CD4-positive, alpha-beta T cell treated with Interleukin-10 for 1 hour (primary cell): ENCODE measurements at places on chromosomes 13 and 19.

DNA sequence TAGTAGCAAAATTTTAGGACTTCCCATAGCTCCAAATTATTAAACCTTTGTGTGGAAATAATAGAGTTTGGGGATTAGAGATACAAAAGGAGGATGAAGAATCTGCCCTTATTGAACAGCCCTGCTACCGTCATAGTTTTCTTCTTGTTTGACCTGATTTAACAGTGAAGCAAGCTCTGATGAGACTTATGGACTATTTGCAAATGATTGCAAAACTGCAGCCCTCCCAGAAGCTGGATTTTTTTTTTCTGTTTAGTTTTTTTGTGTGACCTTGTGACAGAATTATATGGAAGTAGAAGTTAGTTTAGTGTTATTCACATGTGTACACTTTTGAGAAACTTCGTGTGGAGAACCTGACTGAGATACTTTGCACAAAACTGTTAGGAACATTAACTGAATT is 267.8 kb downstream of the KCNRG start:
- no peak for DNase-seq

DNA sequence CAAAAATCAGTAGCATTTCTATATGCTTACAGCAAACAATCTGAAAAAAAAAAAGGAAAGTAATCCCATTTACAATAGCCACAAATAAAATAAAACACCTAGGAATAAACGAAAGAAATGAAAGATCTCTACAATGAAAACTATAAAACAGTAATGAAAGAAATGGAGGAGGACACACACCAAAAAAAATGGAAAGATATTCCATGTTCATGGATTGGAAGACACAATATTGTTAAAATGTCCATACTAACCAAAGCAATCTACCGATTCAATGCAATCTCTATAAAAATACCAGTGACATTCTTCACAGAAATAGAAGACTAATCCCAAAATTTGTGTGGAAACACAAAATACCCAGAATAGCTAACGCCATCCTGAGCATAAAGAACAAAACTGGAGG is 4.7 kb downstream of the FCGBP start:
- DNase-seq: no peak

- DNase-seq: no peak
These were observed 38.4 kb upstream of the RCBTB2 start for GRCh38 chr13:48571126-48571913.

- no peak for DNase-seq
These were observed 418.6 kb downstream of the OXGR1 start for GRCh38 chr13:96575423-96576320.

- peak; percentile 60 for DNase-seq
These were observed 3.5 kb downstream of the C19orf67 start for GRCh38 chr19:14081797-14082674.

DNA sequence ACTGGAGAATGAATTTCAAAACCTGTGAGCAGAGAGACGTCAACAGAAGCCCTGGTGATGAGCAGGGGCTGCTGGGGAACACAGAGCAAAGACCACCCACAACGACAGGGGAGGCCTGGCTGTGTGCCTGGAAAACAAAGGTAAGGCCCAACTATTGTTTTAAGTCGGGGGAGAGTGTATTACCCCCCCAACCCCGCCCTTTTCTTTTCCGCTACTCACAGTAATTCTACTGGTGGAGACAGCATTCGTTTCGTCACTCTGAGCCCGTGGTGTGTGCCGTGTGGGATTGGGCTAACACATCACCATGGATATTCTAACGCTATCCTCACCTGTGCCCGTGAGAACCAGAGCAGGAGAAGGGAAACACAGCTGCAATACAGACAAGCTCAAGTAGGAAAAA is 18.6 kb upstream of the ADPRHL1 start:
- no peak for DNase-seq

GRCh38 chr13:90552702-90553101 is 794.8 kb upstream of the MIR17HG start:
- no peak for DNase-seq

DNA sequence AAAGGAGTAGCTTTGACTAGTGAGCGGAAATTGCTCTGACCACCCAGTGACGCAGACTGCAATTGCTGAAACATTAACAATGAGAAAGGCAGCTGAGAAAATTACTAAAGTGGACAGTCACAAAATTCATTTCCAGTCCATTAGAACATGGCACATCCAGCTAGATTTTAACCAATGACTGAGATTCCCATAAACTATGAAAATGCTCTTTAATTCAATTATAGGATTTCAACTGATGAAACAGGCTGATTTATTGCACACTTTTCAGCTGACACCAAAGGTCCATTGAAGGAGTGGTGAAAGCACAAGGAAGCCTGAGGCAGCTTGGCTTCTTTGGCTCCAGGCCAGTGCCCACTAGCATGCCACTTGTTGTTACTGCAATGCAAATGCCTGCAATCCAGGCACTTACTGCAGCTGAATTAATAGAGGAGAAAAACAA is 933.4 kb downstream of the SLITRK6 start:
- no peak for DNase-seq

DNA sequence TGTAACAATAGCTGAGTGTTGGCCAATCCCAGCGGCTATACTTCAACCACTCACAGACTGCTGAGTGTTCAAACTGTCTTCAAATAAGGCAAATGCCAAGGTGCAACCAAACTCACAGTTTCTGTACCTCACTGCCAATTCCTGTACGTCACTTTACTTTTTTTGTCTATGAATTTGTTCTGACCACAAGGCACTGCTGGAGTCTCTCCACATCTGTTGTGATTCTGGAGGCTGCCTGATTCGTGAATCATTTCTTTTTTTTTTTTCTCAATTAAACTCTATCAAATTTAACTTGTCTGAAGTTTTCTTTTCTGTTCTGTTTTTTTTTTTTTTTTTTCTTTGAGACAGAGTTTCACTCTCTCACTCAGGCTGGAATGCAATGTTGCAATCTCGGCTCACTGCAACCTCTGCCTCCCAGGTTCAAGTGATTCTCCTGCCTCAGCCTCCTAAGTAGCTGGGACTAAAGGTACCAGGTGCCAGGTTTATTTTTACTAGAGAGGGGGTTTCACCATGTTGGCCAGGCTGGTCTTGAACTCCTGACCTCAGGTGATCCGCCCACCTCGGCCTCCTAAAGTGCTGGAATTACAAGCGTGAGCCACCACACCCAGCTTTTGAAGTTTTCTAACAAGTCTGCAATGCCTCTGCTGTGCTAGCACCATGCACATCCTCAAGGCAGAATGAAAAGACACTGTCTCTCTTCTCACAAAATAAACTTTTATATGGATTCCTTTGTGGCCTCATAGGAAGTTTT is 401.7 kb downstream of the IRS2 start:
- DNase-seq: no peak

GRCh38 chr19:40217027-40217810 is 965 bp downstream of the TTC9B start:
- no peak for DNase-seq

GRCh38 chr19:46287585-46287984 is 9.3 kb upstream of the HIF3A start:
- DNase-seq: no peak

GRCh38 chr19:8209462-8210378 is 550 bp downstream of the CERS4 start:
- DNase-seq: peak; percentile 89

DNA sequence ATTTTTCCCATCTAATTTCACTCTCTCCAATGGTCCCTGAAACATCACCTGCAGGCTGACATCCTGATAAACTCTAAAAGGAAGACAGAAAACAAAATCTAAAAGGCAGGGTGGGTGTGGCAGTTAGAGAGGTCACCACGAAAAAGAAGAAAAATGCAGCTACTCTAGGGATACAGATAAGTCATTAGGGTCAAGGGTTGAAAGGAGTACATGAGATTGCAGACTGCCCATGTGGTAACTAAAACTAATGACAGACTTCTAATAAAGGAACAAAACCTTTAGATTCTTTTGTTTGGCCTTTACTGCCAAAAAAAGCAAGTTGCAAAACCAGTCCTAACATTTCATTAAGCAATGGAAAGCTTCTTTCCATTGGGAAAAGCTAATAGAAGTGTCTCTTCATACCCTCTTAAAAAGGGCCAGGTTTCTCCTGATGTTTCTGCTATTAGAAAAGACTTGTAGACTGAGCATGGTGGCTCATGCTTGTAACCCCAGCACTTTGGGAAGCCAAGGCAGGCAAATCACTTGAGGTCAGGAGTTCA is 31.0 kb downstream of the THSD1 start:
- DNase-seq: no peak

DNA sequence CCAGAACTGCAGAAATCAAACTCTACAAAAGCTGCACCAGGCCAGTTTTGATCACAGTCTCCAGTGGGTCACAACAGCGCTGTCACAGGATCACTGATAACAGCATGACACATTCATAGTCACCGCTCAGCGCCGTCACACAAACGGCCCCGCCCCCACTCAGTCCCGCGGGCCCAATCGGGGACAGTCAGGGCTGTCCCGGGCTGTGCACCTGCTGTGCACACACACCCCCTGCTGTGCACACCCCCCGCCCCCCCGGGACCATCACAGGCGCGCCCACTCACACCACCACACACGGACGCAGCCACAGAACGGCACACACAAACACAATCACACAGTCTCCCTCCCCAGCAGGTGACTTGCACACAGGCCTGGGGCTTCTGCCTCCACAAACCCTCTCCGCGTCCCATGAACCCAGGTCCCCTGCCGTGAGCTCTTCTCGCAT is 435 bp upstream of the ZNF382 start:
- DNase-seq: peak; percentile 90

GRCh38 chr19:33236696-33237390 is 11.2 kb upstream of the SLC7A10 start:
- DNase-seq: no peak

DNA sequence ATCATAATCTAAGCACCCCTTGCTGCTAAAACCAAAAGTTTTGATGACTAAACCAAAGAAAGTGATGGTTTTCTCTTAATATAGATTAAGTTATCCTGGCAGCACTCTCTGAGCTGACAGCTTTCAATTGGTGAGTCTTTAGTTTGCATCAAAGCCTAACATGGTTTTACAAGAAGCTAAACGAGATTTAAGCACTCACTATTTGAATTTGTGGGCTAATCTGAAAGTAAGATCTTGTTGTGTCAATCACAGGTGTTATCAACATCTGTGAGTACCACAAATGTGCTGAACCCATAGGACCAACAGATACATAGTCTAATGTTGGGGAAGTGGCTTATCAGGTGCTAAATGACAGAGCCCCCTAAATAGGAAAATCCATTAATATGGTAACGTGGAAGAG is 223.9 kb downstream of the LHFPL6 start:
- DNase-seq: no peak

- no peak for DNase-seq
These were observed 221.2 kb downstream of the DCLK1 start for GRCh38 chr13:35909837-35910540.

DNA sequence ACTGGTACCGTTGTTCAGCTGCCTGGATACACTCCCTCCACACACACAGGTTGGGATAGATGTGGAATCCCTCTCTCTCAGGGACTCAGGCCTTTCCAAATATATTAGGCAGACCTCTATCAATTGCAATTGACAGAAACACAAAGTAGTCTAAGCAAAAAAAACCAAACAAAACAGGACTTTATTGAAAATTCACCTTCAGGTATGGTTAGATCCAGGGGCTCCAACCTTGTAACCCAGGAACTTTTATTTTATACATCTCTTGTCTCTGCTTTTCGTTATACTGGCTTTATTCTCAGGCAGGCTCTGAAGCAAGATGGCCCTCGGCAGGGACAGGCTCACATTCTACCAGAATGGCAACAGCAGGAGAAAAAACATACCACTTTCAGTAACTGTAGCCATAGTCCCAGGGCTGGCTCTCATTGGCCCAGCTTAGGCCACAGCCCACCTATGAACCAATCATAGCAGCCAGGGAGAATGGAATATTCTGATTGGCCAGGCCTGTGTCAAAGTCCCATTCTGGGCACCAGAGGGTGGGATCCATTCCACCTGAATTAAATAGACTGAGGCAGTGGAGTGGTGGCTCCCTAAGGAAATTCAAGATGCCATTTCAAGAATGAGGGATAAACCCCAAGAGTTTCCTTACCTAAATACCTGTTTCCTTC is 13.1 kb upstream of the CEACAM19 start:
- no peak for DNase-seq

- no peak for DNase-seq
These were observed 1701.3 kb upstream of the PRR20A start for GRCh38 chr13:55439450-55439849.

DNA sequence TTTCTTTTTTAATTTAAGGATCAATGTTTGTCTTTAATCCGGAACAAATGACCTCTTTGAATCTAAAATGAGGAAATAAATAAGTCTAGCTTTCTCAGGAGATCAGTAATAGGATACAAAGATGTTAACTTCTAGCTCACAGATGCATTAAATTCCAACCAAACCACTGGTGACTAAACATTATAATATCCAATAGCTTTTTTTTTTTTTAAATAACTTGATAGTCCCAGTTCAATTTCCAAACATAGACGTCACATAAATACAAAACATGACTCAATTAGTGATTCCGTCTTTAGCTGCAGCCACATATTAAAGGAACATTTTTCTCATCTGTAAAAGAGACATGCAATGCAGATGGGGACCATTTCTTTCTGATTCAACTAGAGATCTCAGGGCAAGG is 390.5 kb upstream of the PCDH9 start:
- DNase-seq: no peak

DNA sequence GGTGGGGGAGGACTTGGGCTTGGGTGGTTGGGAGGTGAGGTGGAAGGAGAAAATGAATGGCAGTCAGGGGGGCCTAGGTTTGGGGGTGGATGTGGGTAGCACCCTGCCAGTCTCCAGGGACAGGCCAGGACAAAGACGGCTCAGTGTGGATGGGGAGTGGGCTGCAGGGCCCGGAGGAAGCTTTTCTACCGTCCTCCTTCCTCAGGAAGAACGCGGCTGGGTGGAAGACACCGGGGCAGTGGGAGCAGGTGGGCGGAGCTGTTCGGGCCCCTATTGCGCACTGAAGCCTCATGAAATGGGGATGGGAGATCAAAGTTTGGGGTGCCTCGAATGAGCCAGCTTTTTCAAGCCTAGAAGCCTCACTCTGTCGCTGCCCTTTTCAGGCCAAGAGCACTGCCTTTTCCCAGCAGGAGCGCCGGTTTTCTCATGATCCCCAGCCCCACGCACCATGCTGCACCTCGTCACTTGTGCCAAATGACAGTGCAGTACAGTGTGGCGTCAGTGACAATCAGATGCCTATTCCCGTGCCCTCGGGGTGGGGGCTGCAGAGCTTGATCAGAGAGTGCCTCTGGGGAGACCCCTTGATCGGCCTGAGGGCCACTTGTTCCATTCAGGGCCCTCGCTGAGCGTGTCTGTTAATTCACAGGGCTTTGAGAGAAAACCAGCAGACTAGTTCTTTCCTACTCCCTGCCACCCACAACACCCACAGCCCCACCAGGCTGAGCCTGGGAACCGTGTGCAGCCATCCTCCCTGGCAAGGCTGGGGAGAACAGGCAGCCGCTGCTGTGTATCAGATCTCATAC is 1.5 kb downstream of the CALM3 start:
- DNase-seq: peak; percentile 28
